Cardiac ventricle fibroblast (primary cell): ENCODE measurements at places on chromosomes 12 and 14. TPM values are rescaled to one million over a fixed set of nuclear protein-coding genes. Genes with fewer than 3 reads are reported as not detected.

The CSRP2 gene
- 9.2 and 12.5 TPM in 2 replicates for total RNA-seq

The ANKRD33 gene
- 0.44 TPM in 1 of 2 replicates, not detected in the other for total RNA-seq

The TAS2R20 gene
- total RNA-seq, result 0.62 and 1.0 TPM in 2 replicates

The AQP6 gene
- 0.37 and 0.73 TPM in 2 replicates for total RNA-seq

The B4GALNT3 gene
- total RNA-seq, result not detected in 2 replicates

The SCNN1A gene
- total RNA-seq, result 1.9 and 7.8 TPM in 2 replicates

The NEDD1 gene
- 6.7 and 8.0 TPM in 2 replicates for total RNA-seq

The FOXN4 gene
- total RNA-seq, result not detected in 2 replicates

The SLCO1C1 gene
- total RNA-seq, result 0.25 TPM in 1 of 2 replicates, not detected in the other

The SLC25A3 gene
- total RNA-seq, result 467 and 491 TPM in 2 replicates

The BCL2L14 gene
- not detected in 2 replicates for total RNA-seq
